Uterus (tissue), 4 donors: ENCODE measurements at places on chromosomes 11 and 22. TPM values are rescaled to one million over a fixed set of nuclear protein-coding genes. Genes with fewer than 3 reads are reported as not detected.

DNA sequence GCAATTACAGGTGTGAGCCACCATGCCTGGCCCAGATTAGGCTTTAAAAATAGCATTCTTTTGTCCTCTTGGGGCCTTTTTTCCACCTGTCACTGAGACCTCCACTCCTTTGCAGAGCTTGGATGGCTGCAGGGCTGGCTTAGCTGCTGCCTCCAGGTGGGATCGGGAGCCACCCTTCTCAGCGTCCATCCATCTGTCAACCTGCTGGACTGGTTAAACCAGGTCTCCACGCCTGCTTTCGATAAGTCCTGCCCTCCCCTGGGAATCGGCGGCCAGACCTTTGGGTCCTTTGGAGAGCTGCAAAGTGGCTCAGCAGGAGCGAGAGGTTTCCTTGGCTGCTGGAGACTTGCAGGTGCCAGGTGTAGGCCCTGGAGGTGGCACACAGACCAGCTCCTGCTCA is 23.4 kb upstream of the GRAMD4 start:
- no peak for DNase-seq

- DNase-seq, result no peak
Observed at GRCh38 chr22:49008682-49009235, 818.9 kb downstream of the BRD1 start.

DNA sequence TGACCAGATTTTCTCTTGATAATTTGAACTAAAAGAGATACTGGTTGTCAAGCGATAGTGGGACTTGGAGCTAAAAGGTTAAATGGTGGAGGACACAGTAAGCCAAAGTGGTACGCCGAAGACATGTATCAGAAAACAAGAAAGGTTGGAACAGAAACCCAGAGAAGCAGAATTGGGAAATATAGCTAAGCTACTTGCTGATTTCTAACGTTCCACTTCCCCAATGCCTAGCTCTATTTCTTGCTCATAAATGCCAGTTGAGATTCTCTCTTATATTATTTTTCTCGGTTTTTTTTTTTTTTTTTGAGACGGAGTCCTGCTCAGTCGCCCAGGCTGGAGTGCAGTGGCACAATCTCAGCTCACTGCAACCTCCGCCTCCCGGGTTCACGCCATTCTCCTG is 12.7 kb downstream of the TMEM41B start:
- DNase-seq, result no peak

DNA sequence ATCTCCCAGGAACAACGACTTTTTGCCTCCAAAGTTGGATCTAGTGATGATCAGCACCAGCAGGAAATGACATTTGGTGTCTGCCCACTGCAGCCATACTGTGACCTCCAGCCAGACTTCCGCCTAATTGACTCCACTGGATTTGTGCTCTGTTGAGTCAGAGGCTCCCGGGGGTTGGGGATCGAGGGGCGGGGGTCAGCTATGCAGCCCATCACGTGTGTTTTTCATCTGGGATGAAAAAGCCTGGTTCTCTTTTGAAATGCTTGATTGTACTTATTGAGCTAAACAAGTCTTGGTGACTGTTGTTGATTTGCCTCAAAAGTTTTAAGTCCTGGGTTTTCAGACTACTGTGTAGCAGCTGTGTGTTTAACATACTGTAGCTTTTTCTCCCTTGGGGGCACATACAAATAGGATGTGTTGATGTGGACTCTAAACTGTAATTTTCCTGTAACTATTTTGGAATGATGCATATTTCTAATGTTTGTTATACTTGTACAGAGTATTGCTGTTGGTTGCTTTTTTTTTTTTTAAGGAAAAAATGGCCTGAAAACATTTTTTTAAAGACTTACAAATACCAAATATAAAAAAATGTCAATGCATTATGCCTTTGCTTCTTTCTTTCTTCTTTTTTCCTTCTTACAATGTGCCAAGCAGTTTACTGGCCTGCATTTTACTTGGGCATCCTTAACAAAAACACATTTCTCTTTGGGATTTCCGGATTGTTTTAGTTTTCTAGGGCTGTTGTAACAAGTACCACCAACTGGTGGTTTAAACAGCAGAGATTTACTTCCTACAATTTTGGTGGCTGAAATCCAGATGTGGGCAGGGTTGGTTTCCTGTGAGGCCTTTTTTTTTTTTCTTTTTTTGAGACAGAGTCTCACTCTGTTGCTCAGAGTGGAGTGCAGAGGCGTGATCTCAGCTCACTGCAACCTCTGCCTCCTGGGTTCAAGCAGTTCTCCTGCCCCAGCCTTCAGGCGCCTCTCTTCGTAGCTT is 46.1 kb upstream of the OR4B1 start:
- DNase-seq, result no peak

DNA sequence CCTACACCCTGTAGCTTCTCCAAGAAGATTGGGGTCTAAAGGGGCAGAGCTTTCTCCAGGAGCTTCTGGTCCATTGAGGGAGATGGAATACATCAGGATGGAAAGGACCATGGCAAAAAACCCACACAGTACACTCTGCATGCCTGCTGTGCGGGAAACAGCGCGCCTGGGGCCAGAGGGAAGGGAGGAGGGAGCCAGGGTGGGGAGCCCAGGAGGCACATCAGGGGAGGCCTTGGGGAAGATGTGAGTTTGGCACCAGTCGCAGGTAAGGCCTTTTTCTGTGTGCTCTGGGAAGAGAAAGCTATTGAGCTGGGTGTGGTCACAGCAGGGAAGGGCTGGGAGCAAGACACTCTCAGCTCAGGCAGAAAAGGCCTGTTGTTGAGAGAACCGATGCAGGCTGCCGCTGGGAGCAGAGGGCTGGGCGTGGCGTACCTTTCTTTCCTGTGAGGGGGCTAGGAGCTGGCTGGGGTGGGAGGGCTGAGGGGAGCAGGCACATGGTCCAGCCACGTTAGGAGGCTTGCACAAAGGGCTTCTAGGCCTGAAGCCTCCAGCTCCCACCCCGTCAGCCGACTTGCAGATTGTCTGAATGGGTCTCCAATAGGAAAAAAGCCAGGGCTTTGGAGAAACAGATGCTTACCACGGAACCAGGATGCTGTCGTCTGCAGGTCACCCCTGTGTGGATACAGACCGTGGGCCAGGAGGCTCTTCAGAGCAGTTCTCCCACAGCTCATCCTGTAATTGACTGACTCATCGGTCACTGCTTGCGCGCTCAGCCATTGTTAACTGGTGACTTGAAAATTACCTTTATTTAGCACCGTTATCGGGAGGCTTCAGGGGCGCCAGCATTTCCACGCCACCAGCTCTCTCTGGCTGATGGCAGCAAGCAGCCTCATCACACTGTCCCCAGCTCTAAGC is 237.3 kb downstream of the ST3GAL4 start:
- no peak for DNase-seq

GRCh38 chr11:9858218-9858617 is 194.3 kb downstream of the SWAP70 start:
- no peak for DNase-seq

- DNase-seq, result no peak
Observed at GRCh38 chr11:125313271-125314219, 149.0 kb downstream of the PKNOX2 start.

DNA sequence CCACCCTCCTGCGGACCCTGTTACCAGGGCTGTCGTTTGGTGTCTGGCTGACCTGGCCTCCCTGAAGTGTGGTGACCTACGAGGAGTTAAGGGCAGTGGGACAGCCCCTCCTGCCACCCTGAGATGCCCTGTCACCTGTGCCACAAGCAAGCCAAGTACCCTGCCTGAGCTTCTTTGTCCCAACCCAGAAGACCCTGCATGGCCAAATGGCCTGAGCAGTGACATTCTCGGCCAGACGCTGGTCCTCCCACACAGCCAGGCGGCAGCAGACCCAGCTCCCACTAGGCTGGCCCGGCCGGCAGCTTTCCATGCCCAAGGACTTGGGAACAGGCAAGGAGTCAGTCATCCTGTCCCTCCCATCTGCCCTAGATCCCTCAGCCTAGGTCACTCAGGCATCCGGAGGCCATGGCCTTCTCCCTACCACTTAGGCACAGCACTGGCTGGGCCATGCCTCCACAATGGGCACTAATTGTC is 7.6 kb downstream of the ARVCF start:
- no peak for DNase-seq

DNA sequence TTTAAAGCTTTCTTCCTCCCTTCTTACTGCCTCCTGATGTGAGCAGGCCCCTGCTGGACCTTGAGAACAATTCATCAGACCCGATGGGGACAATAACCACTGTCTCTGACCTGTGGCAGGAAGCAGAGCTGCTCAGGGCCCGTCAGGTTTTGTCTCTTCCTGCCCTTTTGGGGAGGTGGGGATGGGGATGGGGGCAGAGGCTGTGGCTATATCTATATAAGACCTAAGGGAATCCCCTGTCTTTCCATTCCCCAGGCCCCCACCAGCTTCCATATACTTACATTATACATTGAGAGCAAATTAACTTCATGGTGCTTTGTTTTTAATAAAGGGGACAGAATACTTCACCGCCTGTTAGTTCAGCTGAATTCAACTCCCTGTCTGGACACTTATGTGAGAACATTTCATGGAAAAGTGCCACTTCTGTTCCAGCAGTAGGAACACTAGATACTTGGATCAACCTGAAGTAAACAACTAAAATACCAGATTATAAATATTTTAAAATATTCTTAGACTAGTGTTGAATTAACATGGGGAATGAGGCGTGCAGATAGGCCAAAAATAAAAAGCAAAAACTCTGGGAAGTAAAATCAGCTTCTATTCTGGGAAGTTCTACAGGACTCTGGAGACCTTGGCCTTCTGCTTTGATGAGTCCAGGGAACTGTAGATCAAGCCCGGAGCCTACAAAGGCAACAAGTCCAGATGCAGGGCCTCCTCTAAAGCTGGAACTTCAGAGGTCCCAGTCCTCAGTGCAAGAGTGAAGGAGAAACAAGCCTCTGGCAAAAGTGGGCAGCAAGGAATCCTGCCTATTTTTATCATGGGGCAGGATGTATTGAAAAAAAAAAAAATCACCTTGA is 11.1 kb downstream of the ZP1 start:
- DNase-seq, result no peak

DNA sequence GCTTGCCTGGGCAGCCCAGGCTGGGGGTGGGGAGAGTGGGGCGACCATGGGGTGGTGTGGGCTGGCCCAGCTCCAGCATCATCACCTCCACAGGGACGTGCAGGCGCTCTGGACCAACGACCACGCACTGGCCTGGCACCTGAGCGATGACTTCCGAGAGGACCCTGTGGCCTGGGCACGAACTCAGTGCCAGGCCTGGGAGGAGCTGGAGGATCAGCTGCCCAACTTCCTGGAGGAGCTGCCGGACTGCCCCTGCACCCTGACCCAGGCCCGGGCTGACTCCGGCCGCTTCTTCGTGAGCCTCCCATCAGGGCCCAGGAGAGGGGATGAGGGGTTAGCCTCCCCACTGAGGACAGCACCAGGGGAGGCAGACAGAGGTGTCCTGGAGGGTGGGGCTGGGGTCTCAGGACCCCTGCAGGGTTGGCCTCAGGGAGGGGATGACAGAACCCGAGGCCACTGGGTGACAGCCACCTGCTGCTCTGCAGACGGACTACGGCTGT is 3.8 kb downstream of the SUSD2 start:
- DNase-seq, result no peak

DNA sequence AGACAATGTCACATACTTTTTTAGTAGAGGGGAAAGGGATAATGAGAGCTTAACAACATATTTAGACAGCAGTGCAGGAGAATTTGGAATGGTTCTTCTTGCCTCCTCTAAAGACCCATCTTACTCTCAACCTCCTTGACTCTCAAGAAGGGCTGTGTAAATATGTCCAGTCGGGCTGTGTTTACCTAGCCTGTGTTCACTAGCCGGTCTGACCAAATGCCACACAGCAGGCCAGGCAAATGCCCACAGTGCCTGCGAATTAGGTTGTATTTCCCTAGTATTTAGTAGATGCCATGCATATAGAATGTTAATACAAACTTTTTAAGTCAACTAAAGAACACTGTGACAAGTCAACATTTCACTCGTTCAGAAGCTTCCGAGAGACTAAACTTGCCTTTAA is 51.4 kb upstream of the MTMR2 start:
- DNase-seq, result no peak

GRCh38 chr11:95915051-95915450 is 8.9 kb downstream of the MTMR2 start:
- no peak for DNase-seq

DNA sequence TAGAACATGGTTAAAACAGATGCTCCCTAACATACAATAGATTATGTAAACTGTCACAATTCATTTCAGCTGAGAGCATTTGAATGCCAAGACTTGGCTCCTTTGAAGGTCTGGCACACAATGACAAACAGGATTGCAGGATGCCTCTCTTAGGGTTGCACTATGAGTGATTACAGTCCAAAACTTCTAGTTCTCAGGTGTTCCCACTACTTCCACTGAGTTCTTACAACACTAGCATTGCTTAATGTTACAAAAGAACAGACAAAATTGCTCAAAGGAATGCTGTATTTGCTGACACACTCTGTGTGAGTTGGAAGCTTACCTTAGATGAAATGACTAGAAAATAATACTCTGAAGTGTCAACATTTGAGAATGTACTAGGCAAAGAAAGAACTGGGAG is 2413.8 kb upstream of the RAG2 start:
- DNase-seq, result no peak

GRCh38 chr22:21791635-21792625 is 56.3 kb upstream of the YPEL1 start:
- no peak for DNase-seq

DNA sequence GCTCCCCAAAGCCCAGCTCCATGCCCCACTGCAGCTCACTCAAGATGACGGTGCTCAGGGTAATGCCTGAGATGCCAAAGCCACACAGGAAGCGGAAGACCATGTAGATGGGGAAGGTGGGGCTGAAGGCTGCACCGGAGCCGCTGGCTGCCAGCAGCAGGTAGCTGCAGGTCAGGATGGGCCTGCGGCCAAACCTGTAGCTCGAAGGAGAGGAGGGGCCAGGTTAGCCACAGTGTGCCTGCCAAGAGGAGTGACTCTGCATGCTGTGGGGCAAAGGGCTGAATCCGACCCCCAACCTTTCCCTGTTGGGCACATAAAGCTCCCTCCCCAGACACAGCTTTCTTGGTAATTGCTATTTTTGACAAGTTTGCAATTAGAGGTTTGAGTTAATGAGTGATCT is 14.9 kb upstream of the SLC22A6 start:
- no peak for DNase-seq

- no peak for DNase-seq
Observed at GRCh38 chr11:22554221-22554620, 71.4 kb downstream of the FANCF start.

GRCh38 chr11:95084509-95084908 is 5.1 kb upstream of the ENDOD1 start:
- DNase-seq, result no peak

The ARHGAP8 gene
- total RNA-seq, result not detected

The RIBC2 gene
- 3.9 TPM for total RNA-seq

The SLC22A12 gene
- total RNA-seq, result not detected

The MRGPRX3 gene
- not detected for total RNA-seq

The HORMAD2 gene
- total RNA-seq, result not detected

The OR2AG2 gene
- total RNA-seq, result not detected
